ENCODE measurements at places on chromosomes 3 and 15. TPM values are rescaled to one million over a fixed set of nuclear protein-coding genes. Genes with fewer than 3 reads are reported as not detected.
A peak's percentile ranks its signal among the peaks of the same experiment; 100 is the strongest.

DNA sequence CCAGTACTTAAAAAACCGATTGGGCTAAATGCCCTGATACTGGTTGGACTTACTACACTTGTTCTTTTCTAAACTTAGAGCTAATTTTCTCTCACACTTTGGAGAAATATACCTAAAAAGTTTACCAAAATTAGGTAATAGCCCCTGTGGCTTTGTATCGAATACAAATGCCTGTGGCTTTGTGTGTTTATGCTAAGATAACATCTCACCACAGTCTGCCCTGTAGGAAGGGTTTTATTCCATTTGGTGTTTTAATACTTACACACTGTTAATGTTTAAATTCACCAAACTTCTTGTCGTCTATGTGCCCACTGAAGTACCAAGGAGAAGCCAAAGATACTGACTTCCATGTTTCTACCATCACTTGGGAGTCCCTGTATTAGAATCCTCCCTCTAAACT lies 66.4 kb downstream of the BCHE start:
- ATAC-seq = no peak

DNA sequence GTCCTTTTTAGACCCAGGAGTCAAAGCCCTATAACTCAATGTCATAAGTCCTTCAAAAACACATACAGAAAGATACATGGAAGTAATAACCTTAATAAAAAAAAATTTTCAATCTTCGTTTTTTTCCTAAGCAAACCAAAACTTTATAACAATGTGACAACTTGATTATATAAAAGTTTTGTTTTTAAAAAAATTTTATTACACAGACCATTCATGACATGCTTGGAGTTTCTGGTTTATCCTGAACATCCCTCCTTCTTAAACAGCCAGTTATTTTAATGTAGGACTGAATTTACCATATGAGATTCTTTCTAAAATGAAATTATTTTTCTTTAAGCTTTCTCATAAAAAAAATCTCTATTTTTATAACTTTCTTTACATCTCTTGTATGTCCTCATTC lies 30.7 kb downstream of the IQCF6 start:
- no peak for ATAC-seq

GRCh38 chr3:193335031-193335430 lies 43.5 kb downstream of the ATP13A5 start:
- no peak for ATAC-seq

DNA sequence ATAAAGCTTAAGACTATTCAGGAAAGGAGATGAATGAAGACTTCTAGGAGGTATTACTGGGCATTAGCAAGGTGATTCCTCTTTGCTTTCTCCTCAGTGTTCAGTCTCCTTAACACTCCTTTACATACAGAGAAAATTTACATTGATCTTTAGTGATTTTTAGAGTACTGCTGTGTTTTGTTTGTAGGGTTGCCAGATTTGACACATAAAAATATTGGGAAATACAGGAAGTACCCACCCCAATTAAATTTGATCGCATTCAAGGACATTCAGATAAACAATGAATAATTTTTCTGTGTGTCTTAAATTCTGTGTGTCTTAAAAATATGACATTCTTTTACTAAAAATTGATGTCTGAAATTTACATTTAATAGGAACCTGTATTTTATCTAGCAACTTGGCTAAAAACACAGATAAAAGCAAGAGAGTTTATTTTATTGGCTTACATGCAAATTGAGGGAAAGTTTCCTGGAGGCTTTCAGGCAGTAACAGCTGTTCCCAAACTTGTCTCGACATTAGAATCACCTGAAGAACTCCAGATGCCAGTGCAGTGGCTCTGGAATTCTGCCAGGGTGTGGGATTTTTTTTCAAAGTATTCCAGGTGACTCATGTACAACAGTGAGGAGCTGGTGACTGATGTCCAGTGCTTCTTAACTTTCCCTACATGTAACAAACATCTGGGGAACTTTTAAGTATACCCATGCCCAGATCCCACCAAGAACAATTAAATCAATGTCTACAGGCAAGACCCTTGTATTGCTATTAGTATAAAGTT lies 23.4 kb upstream of the PLOD2 start:
- ATAC-seq = no peak

GRCh38 chr15:77296773-77297337 lies 123.0 kb downstream of the PEAK1 start:
- no peak for ATAC-seq

DNA sequence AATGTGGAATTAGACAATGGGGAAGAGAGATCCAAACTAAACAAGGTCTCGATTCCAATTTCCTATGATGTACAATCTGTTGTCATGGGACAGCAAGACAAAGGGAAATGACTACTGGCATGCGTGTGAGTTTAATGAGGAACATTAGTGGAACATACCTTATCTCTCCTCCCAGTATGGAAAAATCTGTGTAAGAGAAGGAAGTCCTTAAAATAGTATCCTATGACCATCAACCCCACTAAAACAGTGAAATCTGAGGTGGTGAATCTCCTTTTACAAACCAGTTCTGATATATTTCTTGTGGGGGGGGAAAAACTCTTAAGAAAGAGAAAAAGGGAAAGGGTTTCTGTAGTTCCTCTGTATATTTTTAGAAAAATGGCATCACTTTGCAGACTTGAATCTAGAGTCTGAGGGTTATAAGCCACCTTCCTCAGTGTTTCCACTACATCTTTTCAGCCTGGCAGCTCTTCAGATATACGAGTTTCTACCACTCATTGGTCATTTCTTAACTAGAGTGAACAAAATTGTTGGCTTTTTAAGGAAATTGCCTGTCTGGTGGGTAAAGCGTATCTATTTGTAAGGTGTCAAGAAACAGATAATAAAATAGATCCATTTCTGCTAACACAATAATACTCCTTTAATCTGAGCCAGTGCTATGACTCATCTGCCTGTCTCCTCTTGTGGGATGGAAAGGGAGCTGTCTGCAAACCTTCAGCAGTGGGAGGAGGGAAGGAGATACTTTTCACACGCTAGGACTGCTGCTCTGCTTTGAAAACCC lies 3.0 kb upstream of the TNFAIP8L3 start:
- no peak for ATAC-seq

- no peak for ATAC-seq
These were observed 22.5 kb upstream of the KCNMB2 start for GRCh38 chr3:178513546-178514380.

DNA sequence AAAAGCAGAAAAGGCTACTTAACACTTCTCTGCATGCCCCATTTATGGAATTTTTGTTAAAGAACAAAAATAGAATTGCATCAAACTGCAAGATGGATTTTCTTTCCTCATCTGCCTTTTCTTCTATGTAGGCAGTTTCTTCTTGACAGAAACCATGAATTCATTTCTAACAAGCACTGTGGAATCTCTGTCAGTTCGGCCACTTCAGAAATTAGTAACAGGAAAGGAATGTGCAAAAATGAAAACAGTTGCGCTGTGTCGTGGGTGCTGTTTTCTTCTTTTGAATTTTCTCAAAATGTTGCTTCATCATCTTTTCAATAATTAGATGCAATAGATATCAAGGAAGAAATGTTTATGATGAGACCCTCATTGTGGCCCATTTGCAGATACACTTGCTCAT lies 151.6 kb downstream of the FOXB1 start:
- peak; percentile 80 for ATAC-seq

DNA sequence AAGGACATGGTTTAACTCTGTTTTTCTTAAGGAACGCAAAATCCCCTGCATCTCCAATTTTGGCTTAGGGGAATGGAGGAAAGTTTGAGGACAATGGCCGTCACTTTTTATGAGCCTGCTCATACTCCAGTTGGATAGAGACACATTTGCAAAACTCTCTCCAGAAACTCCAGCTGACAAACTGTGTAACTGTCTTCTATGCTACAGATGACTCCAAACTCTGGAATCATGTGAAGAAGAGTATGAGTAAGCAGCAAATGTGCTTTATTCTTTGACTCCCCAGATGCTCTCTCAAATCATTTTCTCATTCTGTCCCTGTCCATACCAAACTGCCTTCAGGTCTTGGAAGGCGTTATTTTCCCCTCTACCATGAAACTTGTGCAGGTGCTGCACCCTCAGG lies 226.5 kb upstream of the GPR149 start:
- ATAC-seq = no peak

- ATAC-seq = no peak
These were observed 118.6 kb upstream of the NR2E3 start for GRCh38 chr15:71691458-71692417.

Gene PRRT3
- 9.1 TPM for total RNA-seq

Gene FGF12
- 0.37 TPM for total RNA-seq

All from activated T-helper 17 cell treated with anti-CD3 and anti-CD28 coated beads, Interleukin-2, amount 50 U/mL, for 72 hours (primary cell).